ENCODE measurements at places on chromosomes 11 and 22. TPM values are rescaled to one million over a fixed set of nuclear protein-coding genes. Genes with fewer than 3 reads are reported as not detected.

The USP35 gene
- 10.7 TPM for total RNA-seq

The CRACR2B gene
- 15.4 TPM for total RNA-seq

The CDCA5 gene
- total RNA-seq = 67.0 TPM

The MPZL3 gene
- 29.6 TPM for total RNA-seq

The TRIM49 gene
- not detected for total RNA-seq

DNA sequence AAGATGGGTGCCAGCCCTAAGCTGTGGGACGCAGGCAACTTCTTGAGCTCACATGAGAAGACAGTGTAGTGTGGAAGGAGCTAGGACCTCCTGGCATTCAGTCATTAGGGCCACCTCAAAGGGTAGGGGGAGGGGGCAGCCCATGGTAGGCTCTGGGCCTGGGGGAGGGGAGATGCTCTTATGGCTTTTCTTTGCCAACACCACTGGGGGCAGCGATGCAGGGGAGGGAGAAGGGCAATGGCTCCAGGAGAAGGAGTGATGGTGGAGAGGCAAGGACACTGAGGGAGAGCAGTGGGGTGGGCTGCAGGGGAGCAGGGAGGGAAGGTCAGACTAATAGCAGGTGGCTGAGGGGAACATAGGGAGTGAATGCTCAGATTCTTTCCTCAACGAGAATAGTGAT lies 63.3 kb upstream of the SUSD2 start:
- no peaks in the 10 kb centered on the region for H3K4me1 ChIP-seq
- no peak overlapping the region for H3K4me3 ChIP-seq
- no peaks in the 10 kb centered on the region for H3K27me3 ChIP-seq
- DNase-seq = no peak
- H3K36me3 ChIP-seq = no peaks in the 10 kb centered on the region
- H3K27ac ChIP-seq = no peak overlapping the region

- DNase-seq = no peak
- no peak overlapping the region for H3K4me3 ChIP-seq
- H3K36me3 ChIP-seq = no peaks in the 10 kb centered on the region
- no peak overlapping the region for H3K27ac ChIP-seq
- no peaks in the 10 kb centered on the region for H3K27me3 ChIP-seq
Observed at GRCh38 chr11:60389279-60389910, 6.9 kb upstream of the MS4A14 start.

- no peaks in the 10 kb centered on the region for H3K4me1 ChIP-seq
- H3K27ac ChIP-seq = no peak overlapping the region
- H3K4me3 ChIP-seq = no peak overlapping the region
- no peak for DNase-seq
Observed at GRCh38 chr11:92852946-92853345, 116.5 kb upstream of the MTNR1B start.

GRCh38 chr11:111645657-111646316 lies 43.5 kb downstream of the SIK2 start:
- no peaks in the 10 kb centered on the region for H3K36me3 ChIP-seq
- H3K4me1 ChIP-seq = no peaks in the 10 kb centered on the region
- H3K27ac ChIP-seq = no peak overlapping the region
- no peak overlapping the region for H3K4me3 ChIP-seq
- no peaks in the 10 kb centered on the region for H3K27me3 ChIP-seq

DNA sequence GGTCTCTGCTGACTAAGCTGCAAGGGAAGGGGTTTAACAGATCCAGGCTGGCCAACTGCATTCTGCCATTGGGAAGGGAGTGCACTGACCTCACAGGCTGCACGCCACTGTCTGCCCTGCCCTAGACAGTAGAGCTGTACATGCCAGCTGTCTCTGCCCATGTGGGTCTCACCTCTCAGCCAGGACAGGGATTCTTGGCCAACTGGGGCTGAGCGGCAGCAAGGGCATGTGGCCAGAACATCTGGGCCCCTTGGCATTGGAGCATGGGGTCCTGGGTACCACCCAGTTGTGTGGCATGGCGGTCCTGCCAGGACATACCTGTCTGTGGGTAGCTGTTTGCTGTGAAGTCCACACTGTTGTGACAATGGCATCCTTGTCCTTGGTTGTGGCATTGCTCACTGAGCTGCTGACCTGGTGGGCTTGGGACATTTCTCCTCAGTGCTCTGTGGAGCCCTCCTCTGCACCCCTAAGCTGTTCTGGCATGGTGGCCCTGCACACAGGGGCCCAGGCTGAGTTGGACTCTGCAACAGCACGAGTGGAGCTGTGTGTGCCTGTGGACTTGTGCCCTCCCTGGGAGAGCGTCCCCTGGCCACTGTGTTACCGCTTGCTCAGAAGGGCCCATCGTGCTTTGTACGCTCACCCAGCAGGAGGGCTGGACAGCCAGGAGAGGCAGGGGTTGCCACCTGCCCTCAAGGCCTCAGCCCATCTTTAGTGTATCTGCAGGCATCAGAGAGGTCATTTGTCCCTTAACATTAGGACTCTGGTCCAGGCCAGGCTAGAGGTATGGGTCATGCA lies 46.7 kb downstream of the MED15 start:
- no peak for DNase-seq
- H3K4me1 ChIP-seq = 0 out of 2 replicates have a peak, but pooled peaks cover 9% of the 10 kb centered on the region
- no peaks in the 10 kb centered on the region for H3K27me3 ChIP-seq

DNA sequence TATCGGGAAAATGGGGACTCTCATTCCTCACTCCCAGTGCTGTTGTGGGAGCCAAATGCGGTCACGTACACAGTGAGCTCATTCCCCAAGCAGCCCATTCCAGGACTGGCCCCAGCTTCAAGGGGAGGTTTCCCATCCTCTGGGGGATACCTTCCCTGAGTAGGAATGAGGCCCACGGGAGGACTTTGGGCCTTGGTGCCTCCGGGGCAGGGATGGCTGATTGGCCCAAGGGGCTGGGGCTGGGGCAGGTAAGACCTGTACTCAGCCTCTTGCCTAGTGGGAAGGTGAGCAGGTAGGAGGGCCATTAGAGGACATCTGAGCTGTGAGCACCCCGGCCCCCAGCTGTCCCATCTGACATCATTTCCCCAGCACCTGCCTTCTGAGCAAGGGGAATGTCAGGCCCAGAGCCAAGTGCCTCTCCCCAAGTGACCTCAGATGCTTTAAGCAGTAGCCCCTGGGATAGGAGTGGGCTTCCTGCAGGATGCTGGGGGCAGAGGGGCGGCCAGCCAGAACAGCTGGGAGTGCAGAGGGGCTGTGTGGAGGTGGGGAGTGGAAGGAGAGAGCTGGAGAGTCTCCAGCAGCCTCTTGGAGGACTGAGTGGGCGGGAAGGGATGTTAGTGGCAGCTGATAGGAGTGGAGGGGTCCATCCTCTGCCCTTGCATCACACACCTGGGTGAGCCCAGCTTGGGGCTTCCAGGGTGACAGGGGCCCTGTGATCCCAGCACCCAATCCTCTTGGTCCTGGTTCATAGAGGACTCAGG lies 58.4 kb downstream of the CD82 start:
- H3K27ac ChIP-seq = no peak overlapping the region
- H3K27me3 ChIP-seq = no peaks in the 10 kb centered on the region
- no peaks in the 10 kb centered on the region for H3K4me1 ChIP-seq

GRCh38 chr11:3036419-3036818 lies 20.8 kb downstream of the CARS1 start:
- no peak overlapping the region for H3K27ac ChIP-seq
- H3K27me3 ChIP-seq = no peaks in the 10 kb centered on the region
- H3K36me3 ChIP-seq = peaks cover 2% of the 10 kb centered on the region
- H3K4me3 ChIP-seq = no peak overlapping the region

DNA sequence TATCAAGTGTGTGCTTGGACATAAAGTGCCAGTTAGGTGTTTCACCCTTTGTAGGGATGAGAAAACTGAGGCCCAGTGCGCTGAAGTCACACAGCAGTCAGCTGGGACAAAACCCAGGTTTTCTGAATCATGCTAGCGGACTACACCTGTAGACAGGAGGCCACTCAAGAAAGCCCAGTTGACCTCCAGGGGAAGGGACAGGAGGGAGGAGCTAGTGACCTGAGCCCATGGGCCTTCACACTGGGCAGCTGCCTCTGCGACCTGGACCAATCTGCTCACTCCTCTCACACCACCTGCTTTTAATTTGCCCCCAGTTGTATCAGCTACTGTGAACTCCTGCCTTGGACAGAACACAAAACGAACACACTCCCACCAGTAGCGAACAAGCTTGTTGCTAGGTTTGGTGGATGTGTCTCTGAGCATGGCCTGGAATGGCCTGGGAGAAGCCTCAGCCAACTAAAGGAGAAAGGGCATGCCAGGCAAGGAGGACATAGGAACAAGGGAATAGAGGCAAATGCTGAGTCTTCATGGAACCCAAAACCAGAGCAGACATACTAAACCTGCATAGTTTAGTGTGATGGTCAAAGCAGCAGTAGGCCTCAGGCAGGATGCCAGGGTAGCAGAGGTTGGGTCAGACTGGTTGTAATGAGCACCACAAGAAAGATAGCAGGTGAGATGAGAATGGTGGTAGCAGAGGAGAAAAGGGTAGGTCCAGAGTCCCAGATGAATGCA lies 7.2 kb downstream of the LMO1 start:
- no peak for DNase-seq
- no peaks in the 10 kb centered on the region for H3K36me3 ChIP-seq
- H3K4me1 ChIP-seq = no peaks in the 10 kb centered on the region
- no peak overlapping the region for H3K4me3 ChIP-seq
- peaks cover 2% of the 10 kb centered on the region for H3K27me3 ChIP-seq
- H3K27ac ChIP-seq = no peak overlapping the region

DNA sequence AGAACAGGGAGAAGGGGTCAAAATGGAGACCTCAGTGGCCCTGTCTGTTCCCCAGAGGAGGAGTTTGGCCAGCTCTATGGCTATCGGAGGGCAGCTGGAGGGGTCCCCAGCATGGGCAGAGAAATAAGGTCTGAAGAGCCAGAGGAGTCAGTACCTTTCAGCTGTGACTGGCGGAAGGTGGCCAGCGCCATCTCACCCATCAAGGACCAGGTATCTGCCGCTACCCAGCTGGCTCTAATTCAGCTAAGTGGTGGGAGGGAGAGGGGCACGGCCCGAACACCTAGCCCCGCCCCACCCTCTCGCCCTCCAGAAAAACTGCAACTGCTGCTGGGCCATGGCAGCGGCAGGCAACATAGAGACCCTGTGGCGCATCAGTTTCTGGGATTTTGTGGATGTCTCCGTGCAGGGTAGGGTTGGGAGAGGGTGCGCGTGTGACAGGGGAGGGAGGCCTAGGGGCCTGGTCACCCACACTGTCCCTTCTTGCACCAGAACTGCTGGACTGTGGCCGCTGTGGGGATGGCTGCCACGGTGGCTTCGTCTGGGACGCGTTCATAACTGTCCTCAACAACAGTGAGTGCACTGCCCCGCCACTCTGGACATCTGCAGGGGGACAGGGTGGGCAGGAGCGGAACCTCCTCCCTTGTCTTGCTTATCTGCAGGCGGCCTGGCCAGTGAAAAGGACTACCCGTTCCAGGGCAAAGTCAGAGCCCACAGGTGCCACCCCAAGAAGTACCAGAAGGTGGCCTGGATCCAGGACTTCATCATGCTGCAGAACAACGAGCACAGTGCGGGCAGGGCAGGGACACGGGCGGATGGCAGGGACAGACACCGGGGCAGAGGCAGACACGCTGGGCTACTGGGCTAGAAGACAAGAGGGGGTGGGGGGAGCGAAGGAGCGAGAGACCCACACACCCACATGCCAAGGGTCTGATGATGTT lies 2.8 kb downstream of the CTSW start:
- H3K36me3 ChIP-seq = peaks cover 4% of the 10 kb centered on the region
- DNase-seq = no peak
- no peaks in the 10 kb centered on the region for H3K27me3 ChIP-seq
- H3K4me3 ChIP-seq = no peak overlapping the region

DNA sequence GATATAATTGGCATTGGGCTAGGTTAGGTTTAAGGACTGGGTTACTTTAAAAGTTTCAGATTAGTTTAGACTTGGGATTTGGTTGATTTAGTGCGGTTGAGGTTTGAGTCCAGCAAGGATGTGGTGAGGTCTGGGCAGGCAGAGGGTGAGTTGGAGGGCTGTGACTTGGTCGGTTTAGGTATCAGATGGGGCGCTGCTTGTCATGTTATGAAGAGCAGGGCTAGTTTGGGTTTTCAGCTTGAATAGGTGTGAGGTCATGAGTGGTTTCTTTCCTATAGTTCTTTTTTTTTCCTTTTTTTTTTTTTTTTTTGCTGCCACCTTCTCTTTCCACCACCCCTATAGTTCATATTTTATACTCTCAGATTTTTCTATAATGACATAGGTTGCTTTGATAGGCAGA lies 4.8 kb downstream of the CLCF1 start:
- peaks cover 11% of the 10 kb centered on the region for H3K4me1 ChIP-seq
- H3K27me3 ChIP-seq = no peaks in the 10 kb centered on the region
- H3K27ac ChIP-seq = no peak overlapping the region
- H3K4me3 ChIP-seq = no peak overlapping the region

DNA sequence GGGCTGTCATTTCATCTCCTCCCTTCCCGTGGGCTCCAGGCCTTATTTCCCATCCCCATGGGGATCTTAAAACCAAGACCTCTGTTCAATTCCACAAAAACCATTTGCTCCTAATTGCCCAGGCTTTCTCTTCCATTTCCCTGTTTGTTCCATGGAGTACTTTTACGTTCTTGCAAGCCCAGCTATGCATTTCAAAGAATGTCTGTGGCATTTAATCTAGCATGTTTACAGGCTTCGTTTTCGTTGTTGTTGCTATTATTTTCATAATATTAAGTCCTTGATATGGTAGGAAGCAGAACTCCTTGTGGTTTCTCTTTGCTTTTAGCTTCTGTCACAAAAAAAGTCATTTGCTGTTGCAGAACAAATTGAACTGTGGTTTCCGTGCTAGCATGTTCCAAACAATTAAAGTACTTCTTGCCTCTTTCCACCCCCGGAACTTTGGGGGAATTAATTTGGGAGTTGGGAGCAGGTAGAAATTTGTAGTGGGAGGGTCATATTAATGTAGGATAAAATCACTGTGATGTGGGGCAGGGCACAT lies 68.1 kb upstream of the SLC22A12 start:
- H3K27me3 ChIP-seq = no peaks in the 10 kb centered on the region
- H3K4me1 ChIP-seq = peaks cover 8% of the 10 kb centered on the region
- no peak for DNase-seq
- H3K27ac ChIP-seq = no peak overlapping the region
- no peak overlapping the region for H3K4me3 ChIP-seq

DNA sequence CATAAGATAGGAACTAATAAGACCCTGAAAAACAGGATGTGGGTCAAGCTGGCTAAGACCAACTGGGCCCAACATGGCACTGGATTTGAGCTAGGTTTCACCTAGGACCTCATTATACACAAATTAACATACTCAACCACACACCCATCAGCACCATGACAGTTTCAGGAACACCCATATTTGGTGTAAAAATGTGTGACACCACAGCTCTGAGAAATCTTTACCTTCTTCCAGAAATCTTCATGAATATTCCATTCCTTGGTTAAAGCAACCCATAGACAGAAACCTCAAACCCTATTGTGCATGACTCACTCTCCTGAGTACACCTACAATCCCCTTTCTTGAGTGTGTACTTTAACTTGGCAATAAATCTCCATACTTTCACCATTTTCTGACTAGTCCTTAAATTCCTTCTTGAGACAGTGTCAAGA lies 378.8 kb downstream of the DYNC2H1 start:
- no peaks in the 10 kb centered on the region for H3K4me1 ChIP-seq
- no peak overlapping the region for H3K27ac ChIP-seq
- no peak overlapping the region for H3K4me3 ChIP-seq
- DNase-seq = no peak
- no peaks in the 10 kb centered on the region for H3K27me3 ChIP-seq

GRCh38 chr11:98834776-98835175 lies 186.0 kb upstream of the CNTN5 start:
- no peaks in the 10 kb centered on the region for H3K27me3 ChIP-seq
- H3K27ac ChIP-seq = no peak overlapping the region
- no peaks in the 10 kb centered on the region for H3K4me1 ChIP-seq
- no peaks in the 10 kb centered on the region for H3K36me3 ChIP-seq
- no peak overlapping the region for H3K4me3 ChIP-seq
- DNase-seq = no peak

- H3K36me3 ChIP-seq = peaks cover 6% of the 10 kb centered on the region
- H3K4me1 ChIP-seq = peaks cover 23% of the 10 kb centered on the region
- no peak overlapping the region for H3K4me3 ChIP-seq
Observed at GRCh38 chr11:68259122-68259959, 12.4 kb downstream of the C11orf24 start.

Data from Caco-2 (cell line).